ENCODE measurements at places on chromosomes 13 and 19.

GRCh38 chr13:91313103-91313502 lies 34.4 kb upstream of the MIR17HG start:
- DNase-seq = peak; percentile 11

GRCh38 chr13:23615395-23616081 lies 45.3 kb downstream of the TNFRSF19 start:
- DNase-seq = no peak

- no peak for DNase-seq
Observed at GRCh38 chr19:29400917-29401711, 124.7 kb upstream of the VSTM2B start.

DNA sequence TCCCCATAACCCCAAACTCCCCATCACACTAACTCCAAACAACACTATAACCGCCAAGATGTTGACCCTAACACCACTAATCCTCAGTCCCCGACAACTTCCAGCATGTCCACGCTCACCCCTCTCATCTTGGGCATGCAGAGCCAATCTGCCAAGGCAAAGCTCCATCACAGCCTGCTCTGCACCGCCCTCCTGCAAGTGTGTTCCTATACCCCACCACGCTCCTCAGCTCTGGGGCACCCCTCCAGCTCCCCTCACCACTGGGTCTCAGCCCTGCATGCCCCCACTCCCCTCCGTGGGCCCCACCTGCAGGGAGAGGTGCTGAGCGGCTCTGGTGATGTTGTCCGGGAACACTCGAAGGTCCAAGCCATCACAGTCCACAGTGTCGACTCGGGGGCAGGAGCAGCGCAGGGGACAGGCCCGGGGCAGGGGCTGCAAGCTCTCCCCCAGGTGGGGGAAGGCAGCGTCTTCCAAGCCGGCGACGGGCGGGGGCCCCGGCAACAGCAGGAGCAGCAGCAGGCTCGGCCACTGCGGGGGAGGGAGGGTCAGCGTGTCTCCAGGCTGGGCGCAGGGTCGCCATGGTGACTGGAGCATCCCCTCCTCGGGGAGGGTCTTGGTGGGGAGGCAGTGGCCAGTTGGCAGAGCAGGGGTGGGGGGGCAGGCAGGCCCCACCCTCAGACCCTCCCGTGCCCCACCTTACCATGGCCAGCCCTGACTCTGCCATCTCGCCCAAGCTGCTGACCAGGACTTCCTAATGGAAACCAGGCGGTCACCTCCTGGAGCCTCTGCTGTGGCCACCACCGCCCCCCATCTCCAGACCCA lies 527 bp downstream of the PODNL1 start:
- DNase-seq = no peak

DNA sequence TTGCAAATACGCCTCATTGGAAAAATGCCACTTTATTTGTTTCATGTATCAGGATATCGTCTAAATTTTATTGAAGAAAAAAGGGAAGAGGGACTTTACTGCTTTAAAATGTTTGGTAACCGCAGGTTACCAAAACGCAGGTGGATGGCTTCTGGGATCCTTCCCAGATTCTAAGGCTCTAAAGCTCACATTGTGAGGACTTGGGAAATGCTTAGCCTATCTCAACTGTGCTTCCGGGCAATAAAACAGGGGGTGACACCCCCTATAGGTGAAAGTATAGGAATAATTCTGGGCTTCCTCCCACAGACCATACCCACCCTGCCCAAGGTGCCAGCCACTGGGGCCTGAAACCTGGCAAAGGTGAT lies 73.2 kb upstream of the IPO5 start:
- DNase-seq = no peak

- no peak for DNase-seq
Observed at GRCh38 chr13:73075546-73075945, 16.7 kb downstream of the KLF5 start.

GRCh38 chr19:9219489-9219888 lies at the start of gene OR7D4:
TSS of gene OR7D4 (minus strand) at chr19:9219589. CDS start at chr19:9214837, 4,752 bp downstream.
- no peak for DNase-seq

DNA sequence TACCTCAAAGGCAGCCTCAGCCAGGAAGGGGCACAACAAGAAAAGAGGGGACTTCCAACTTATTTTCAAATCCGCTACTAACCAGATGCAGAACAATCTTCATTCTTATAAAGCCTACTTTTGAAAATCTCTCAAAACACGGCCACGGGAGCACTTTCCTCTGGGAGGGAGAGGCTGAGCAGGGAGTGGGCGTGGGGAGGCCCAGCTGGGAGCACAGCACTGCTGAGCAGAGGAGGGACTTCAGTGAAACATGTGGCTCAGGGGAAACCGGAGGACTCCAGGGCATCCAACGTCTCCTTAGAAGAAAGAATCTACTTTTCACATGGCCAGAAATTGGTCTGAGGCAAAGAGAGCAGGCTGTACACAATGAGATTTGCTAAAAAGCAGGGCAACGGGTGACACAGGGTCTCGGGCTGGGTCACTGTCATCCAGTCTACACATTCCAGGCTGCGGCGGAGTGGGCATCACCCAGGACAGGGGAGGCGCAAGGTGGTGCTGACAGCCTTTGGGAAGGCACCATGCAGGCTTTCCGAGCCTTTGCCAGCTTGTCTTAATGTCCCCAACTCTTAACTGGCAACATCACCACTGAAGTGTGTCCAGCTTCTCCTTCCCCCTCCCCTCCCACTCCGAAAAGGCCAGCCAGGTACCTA lies 117.1 kb downstream of the STK24 start:
- no peak for DNase-seq

- DNase-seq = no peak
Observed at GRCh38 chr13:24075137-24075975, 85.2 kb upstream of the SPATA13 start.

GRCh38 chr13:110047496-110047895 lies 259.5 kb downstream of the COL4A1 start:
- DNase-seq = no peak

DNA sequence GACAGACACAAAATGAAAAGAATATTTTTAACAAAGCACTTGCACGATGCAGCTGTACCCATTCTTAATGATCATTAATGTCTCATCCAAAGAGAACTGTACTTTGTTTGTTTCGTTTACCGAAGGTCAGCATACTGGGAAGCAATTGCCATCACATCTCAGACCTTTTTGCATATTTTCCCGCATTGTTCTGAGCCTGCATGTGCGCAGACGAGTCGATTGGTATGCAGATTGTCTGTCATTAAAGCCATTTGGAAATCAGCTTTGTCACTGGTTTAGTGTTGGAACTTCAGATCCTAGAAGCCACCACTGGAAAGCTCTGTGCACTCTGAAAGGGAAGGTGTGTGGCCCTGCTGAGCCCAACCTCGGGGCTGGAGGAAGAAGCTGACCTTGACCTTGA lies 15.6 kb downstream of the SPACA7 start:
- no peak for DNase-seq

DNA sequence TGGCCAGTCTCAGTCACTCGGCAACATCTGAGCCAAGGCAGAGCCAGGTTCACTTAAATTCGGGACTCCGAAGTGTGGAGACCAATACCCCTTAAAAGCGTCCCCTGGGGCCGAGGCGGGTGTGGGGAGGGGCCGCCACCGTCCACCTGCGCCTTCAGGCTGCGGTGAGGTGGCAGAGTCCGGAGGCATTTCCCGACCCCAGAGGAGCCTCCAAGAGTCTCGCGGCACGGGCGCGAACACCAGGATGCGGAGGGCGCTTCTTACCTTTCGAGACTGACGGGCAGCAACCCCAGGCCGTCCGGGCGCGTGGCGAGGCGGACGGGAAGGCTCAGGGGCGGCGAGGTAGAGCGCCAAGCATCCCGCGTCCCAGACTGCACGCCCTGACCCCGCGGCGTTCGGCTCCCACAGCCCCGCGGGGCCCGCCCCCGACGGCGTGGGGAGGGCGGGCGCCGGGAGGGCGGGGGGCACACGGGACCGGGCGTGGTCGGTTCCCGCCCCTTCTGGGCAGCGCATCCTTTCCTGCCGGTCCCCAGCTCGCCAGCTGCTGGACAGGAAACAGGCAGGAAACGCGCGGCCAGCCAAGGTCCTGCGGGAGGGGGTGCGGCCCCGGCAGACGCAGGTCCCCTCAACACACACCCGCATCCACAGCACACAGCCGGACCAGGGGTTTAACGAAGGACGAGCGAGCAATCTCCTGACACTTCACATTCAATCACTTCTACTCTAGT lies at the start of gene THSD1:
Gene THSD1, minus strand, starts transcription at position 406 of the 728 bp plus-strand sequence. CDS start 3,572 bp downstream, outside the sequence.
- DNase-seq = peak; percentile 36

- no peak for DNase-seq
Observed at GRCh38 chr19:17846146-17846545, 1.6 kb downstream of the JAK3 start.

- no peak for DNase-seq
Observed at GRCh38 chr13:107866941-107867623, 348.3 kb downstream of the LIG4 start.

DNA sequence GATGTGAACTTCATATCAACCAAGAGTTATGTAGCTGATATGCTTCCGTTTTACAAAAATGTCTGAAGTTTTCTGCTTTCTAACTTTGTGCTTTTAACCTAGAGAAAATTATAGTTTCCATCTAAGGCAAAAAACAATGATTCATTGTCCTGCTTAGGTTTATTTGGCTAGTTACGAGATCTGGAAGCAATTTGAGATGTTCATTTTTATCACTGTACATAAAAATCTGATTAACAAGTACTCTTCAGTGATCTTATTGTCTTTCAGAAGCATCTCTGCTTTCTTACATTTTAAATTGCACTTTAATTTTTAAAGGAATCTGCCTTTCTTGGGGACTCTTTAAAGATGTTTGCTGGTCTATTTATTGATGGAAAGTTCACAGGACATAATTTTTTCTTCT lies 188.1 kb downstream of the RFC3 start:
- no peak for DNase-seq

GRCh38 chr13:23766283-23766682 lies 122.9 kb downstream of the MIPEP start:
- no peak for DNase-seq

DNA sequence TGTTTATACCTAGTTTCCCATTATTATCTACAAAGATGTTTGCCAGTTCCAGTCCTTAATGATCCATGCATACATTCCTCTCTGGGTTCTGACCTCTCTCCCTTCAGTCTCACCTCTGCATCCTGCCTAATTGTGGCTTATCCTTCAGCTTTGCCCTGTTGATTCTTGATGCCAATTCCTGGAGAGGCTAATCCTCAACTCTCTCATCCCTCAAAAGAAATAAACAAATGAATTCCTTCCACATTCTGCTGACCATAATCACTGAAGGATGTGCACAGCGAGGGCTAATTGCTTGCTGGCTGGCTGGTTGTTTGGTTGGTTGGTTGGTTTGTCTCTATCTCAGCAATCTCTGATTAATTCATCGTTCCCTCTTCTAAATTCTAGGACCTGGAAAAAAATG lies 113.8 kb downstream of the IRS2 start:
- DNase-seq = peak; percentile 48

DNA sequence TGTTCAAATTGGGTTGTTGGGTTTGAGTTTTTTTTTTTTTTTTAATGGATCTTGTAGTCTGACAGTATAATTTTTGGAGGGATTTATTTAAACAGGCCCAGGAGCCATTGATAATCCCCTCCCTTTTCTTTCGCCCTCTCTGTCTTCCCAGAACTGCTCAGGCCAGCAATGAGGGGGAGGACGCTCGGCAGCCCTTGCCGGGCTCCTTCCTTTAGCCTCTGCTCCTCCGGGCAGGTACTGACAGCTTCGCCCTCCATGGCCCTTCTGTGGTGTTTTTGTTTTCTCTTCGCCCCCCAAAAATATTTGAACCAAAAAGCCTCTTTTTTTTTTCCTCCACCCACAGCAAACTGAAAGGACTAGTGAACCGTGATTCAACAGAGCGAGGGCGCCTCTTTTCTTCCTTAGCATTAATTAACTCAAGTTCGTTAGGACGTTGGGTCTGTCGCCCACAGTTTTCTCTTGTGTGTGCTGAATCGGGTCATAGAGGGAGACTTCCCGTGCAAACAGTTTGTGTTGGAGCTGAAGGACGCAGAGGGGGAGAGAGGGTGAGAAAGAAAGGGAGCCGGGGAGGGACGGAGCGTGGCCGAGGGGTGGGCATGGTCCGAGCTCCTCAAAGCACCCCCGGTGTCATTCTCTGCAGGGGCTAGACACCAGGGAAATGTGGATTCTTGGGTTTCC lies 21.5 kb downstream of the NFIX start:
- DNase-seq = no peak

GRCh38 chr19:38190061-38190460 lies 34.0 kb downstream of the DPF1 start:
- DNase-seq = no peak

GRCh38 chr19:48123907-48124651 lies 13.5 kb upstream of the PLA2G4C start:
- peak; percentile 35 for DNase-seq

- DNase-seq = peak; percentile 63
Observed at GRCh38 chr19:12777217-12778016, 2.1 kb upstream of the HOOK2 start.

- no peak for DNase-seq
Observed at GRCh38 chr13:22517544-22517943, 663.2 kb upstream of the SGCG start.

- no peak for DNase-seq
Observed at GRCh38 chr13:102799426-102800144, 666 bp downstream of the BIVM start.

GRCh38 chr13:51997641-51998330 lies 13.5 kb downstream of the ATP7B start:
- no peak for DNase-seq

GRCh38 chr13:110455444-110455843 lies 106.1 kb downstream of the RAB20 start:
- DNase-seq = no peak

GRCh38 chr19:21638776-21639175 lies 128.6 kb downstream of the ZNF100 start:
- no peak for DNase-seq

DNA sequence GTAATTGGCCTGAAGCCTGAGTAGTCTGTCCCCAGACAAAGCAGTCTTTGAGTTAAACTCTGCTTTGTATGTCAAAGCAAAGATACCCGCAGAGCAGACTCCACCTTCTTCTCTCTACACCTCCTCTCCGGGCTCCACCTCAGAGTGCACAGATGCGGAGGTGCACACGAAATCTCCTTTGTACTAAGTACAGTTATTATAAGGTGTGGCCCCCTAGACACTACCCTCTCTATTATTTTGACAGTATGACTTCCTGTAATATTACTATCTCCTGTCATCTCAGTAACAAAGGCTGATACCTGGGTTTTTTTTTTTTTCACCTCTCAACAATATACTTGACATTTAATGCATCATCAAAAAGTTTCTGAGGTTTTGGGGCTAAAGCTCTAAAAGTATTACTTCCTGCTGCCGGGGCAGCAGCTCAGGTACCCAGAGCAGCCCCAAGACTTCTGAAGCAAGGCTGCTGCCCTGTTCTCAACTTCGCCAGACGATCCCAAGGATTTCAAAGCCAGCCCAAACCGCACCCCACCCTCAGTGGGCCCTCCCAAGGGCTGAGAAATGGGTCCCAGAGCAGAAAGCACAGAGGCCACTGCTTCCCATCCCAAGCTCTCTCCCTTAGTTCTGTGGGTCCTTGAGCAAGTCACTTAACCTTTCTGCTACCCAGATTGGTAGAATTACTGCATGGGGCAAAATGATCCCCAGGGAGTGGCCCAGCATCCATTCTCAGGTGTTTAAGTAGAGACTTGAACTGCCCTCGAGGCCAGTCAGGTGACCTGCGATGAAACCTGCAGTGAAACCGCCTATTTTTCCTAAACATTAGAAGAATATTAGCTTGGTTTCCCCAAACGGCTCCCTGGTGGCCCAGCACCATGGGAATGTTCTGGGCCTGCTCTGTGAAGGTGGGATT lies 180.6 kb downstream of the FOXO1 start:
- no peak for DNase-seq

GRCh38 chr19:39472746-39473442 lies 7.7 kb upstream of the TIMM50 start:
- DNase-seq = no peak

All from HFFc6 (cell line).